ENCODE measurements at places on chromosomes 3 and 15. TPM values are rescaled to one million over a fixed set of nuclear protein-coding genes. Genes with fewer than 3 reads are reported as not detected.

DNA sequence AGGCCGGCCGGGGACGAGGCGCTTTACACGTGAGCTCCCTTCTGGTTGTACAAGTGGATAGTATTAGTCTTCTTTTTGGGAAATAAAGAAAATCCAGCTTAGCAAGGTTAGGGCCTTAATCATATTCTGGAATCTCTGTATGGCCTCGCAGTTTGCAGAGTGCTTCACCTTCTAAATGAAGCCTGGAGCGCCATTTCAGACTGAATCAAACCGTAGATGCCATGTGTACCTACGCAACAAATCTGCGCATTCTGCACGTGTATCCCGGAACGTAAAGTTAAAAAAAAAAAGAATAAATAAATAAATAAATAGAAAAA is 322 bp upstream of the P3H2 start:
- no peak for DNase-seq

DNASE1L3 gene
- total RNA-seq = 33.0 TPM

DNA sequence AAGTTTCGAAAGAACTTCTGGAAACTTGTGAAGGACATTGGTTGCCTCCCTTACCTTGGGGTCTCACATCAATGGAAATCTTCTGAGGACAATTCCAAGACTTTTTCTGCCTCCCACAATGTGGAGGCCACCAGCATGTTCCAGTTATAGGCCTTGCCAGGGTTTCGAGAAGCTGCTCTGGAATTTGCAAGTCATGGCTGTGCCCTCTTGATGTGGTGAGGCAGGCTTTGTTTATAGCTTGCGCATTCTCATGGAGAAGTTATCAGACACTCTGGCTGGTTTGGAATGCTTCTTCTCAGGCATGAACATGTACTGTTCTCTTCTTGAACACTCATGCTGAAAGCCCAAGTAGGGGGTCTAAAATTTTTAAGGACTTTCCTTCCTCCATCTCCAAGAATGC is 4.1 kb downstream of the CXCR6 start:
- DNase-seq = no peak

DNA sequence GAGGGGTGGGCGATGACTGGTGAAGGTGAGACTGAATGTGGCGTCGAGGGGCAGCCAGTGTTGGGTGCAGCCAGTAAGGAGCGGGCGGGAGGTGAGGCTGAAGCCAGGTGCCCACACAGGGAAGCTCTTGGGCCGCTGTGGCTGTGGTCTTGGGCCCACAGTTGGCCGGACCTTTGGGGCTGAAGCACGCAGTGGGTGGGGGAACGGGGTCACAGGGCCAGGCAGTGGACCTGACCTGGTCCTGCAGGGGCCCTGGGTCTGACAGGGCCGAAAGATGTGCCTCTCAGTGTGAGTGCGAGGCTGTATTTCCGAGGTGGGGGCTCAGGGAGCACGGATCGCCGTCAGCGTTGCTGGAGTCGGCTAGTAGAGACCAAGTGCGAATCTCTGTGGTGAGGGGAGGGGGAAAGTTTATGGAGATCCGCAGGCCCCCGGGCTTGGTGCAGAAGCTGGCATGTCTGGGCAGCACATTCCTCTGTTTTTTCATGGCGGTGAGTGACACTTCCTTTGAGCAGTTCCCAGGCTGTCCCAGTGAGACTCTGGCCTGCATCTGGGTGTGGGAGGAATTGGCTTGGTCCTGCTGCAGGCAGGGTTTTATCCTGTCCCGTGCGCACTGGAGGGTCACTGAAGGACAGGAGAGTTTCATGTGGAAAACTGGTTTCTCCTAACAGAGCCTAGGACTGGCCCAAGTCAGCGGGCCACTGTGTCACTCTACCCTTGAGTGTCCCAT is 100.8 kb downstream of the TMEM266 start:
- no peak for DNase-seq

DNA sequence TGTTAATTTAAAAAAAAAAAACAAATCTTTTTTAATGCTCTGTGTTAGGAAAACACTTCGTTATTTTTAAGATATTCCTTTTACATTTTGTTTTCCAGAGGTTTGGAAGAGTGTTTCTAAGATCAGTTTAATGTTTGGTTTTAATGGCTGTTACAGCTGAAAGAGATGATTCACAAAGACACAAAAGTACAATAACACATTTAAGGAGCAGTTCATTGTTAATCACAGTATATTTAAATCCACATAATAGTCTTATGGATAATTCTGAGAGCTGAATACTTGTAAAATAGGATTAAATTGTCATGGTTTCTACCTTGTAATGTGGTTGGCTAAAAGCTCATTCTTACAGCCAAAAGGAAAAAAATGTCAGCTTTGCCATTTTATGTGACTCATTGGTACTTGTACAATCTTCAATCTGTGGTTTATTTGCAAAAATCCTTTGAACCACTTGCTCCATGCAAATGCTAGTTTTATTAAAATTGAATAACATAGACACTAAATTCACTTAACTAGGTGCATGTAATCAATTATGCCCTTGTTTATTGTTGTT is 426.4 kb downstream of the NLGN1 start:
- no peak for DNase-seq

DNA sequence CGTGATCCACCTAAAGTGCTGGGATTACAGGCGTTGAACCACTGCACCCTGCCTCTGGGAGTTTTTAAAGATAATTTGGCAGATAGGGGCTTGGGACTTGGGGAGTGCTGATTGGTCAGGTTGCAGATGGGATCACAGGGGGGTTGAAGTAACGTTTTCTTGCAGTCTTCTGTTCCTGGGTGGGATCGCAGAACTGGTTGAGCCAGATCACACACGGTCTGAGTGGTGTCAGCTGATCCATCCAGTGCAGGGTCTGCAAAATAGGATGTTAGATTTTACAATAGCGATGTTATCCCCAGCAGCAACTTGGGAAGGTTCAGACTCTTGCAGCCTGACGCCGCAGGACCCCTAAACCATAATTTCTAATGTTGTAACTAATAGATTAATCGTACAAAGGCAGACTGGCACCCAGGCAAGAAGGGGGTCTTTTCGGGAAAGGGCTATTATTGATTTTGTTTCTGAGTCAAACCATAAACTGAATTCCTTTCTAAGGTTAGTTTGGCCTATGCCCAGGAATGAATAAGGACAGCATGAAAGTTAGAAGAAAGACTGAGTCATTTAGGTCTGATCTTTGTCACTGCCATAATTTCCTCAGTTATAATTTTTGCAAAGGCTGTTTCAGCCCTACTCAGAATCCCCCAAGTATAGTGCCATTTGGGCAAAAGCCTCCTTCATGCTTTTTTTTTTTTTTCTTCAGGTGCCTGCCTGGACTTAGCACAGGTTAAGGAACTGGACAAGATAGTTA is 1.5 kb upstream of the CA12 start:
- DNase-seq = no peak

ATP13A5 gene
- total RNA-seq = not detected

ADAM10 gene
- 36.6 TPM for total RNA-seq

- DNase-seq = no peak
These were observed 10.9 kb downstream of the CCR5AS start for GRCh38 chr3:46395766-46396530.

ZNF502 gene
- total RNA-seq = 1.8 TPM

HAUS2 gene
- 4.8 TPM for total RNA-seq

- no peak for DNase-seq
These were observed 14.6 kb downstream of the NEK4 start for GRCh38 chr3:52756141-52756540.

- no peak for DNase-seq
These were observed 37.1 kb downstream of the CPA3 start for GRCh38 chr3:148901987-148902791.

- no peak for DNase-seq
These were observed 76.7 kb downstream of the RAD18 start for GRCh38 chr3:8886546-8886945.

Measured in left lobe of liver (tissue), 2 donors.